ENCODE measurements at places on chromosomes 3 and 15.

- no peak for DNase-seq
Observed at GRCh38 chr3:190130037-190130436, 9.3 kb upstream of the P3H2 start.

DNA sequence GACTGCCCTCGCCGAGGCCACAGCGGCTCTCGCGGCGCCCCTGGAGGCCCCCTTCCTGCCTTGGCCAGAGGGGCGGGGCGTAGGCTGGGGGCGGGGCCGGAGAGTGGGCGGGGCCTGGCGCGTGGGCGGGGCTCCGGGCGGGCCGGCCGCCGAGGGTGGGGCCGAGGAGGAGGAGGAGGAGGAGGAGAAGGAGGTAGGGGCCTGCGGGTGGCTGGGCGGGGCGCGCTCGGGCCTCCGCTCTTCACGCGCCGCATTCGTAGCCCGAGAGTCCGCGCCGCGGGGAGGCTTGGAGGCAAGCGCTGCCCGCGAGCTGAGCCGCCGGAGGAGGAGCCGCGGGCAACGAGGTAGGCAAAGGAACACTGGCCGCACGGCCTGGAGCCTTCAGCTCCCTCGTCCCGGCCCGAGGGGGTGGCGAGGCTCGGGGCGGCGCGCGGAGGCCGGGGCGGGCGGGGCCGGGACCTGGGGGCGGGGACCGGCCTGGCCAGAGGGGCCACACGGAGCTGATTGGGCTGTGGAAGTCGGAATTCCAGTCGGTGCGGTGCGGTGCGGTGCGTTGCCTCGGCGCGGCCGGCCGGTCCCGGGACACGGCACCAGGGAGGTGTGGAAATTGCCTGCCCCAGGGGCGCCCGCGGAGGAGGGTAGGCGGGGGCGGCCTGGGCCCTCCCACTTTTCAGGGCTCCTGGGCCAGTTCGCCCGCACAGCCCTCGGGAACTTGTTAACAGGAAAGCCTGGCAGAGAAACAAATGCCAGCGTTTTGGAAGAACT is at the start of gene PPP2R3A:
PPP2R3A (plus strand) TSS at position 223 of the 765 bp plus-strand sequence. CDS start 35,771 bp downstream, outside the sequence.
- peak; percentile 46 for DNase-seq

- DNase-seq, result no peak
Observed at GRCh38 chr3:3783210-3783609, 16.0 kb upstream of the LRRN1 start.

DNA sequence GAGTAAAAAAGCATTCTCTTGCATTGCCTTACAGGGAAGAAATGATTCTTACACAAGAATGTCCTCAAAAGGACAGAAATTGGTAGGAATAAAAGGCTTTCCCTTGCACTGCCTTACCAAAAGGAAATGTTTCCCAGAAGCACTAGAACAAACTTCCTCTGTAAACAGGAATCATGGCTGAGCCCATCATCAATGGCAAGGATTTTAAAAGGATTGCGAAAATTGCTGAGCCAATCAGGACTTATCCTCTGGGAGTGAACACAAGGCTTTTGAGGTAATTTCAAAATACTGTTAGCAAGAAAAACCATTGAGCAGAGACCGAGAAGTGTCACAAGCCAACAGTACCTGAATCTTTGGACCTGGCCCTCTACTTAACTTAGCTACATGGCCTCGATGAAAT is 897.3 kb downstream of the ROBO1 start:
- no peak for DNase-seq

GRCh38 chr3:154954757-154955156 is 125.4 kb upstream of the MME start:
- DNase-seq, result no peak

DNA sequence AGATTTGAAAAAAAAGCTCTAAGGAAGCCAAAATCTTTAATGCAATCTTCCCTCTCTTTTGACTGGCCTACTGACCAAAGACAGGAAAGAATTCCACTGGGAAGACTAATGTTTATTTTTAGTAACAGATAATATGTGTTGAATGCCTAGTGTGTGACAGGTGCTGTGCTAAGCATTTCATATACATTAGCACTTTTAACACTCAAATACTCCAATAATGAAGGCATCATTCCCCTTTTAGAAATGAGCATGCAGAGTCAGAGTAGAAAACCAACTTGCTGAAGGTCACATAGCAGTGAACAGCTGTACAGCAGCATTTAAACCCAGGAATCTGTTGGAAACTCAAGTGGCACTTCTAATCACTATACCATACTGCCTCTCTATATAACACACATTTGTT is 170.6 kb downstream of the MINAR1 start:
- no peak for DNase-seq

GRCh38 chr3:21672303-21672702 is 78.7 kb downstream of the ZNF385D start:
- DNase-seq, result no peak

GRCh38 chr3:87354398-87354797 is 78.0 kb upstream of the POU1F1 start:
- no peak for DNase-seq

DNA sequence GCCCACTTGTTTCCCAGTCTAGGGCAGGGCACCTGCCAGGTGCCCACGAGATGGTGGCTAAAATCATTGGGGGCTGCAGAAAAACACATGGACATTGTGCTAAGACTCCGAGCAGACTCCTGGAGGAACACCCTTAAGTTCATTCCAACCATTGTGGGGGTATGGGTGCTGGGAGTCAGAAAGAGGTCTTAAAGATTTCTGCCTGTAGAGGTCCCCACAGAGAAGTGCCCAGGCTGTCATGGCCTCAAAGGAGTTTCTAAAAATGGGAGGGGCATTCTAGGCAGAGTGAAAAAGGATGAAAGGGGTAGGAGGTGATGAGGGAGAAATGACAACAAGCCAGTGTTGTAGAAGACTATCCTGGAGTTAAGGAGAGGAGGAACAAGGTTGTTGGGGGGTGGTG is 17.1 kb downstream of the RBP1 start:
- no peak for DNase-seq

GRCh38 chr3:16183601-16184270 is 9.3 kb downstream of the GALNT15 start:
- DNase-seq, result no peak

- DNase-seq, result no peak
Observed at GRCh38 chr3:35646081-35646480, 6.8 kb downstream of the ARPP21 start.

DNA sequence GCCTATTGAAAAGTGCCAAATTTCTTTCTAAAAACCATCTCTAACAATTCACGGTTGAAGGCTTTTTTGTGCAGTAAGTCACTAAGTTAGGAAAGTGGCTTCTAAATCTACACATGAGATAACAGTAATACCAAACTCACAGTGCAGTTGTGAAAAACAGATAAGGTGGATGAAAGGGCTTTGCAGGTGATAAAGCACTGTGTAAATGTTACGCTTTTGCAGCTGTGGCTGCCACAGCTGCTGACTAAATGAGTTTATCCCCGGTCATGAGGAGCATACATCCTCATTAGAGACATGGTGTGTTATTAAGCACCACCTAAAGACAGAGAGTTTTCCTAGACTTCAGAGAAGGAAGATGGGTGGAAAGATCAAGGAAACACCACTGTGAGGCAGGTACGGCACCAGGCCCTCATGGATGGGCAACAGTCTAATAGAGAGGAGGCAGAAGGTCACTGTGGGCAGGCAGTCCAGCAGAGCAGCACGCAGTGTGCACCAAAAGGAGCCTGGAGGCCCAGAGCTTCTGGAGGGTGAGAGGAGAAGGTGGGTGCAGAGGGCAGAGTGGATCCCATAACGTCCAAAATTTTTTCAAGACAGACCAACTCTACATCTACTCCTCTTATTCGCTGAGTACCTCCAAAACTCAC is 68.5 kb downstream of the FMN1 start:
- DNase-seq, result no peak

DNA sequence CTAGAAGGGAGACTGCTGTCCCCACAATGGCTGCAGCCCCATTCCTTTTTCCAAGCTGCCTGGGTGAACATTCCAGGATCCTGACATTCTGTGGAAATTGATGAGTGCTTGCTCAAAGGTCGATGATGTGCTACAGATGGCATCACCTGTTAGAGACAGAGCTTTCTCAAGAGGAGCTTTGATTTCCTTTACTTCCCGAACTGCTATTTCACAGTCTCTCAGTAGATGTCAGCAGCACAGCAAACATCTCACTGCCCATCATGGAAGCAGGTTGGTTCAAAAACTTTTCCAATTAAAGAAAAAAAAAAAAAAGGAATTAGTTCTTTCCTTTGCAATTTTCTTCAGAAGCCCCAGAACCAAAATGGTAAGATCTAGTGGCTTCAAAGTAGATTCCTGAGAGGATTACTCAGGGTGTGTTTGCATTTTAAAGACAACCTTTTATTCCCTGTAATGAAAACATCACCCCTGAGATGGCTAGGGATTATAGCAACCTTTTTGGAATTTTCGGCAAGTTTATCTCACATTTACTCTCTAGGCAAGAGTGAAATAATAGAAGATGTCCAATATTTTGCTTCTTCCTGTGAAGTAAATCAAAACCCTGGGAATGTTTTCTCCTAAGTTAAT is 44.8 kb downstream of the POLR2M start:
- DNase-seq, result no peak

DNA sequence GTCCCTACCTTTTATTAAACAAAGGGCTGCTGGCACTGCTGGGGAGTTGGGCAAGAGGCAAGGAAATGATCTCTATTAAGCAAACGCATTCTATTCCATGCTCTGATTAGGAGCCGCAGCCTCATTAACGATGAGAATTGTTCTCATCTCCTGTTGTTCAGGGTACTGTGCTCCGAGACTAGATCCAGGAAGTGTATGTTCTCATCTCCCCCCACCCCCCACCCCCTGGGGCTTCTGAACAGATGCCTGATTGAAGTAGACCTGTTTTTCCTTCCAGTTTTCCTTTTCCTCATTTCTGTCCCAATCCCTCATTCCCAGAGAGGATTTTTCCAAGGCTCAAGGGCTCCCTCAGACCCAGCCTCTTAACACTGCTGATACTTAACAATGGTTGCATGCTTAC is 81.6 kb upstream of the FEZF2 start:
- DNase-seq, result no peak

DNA sequence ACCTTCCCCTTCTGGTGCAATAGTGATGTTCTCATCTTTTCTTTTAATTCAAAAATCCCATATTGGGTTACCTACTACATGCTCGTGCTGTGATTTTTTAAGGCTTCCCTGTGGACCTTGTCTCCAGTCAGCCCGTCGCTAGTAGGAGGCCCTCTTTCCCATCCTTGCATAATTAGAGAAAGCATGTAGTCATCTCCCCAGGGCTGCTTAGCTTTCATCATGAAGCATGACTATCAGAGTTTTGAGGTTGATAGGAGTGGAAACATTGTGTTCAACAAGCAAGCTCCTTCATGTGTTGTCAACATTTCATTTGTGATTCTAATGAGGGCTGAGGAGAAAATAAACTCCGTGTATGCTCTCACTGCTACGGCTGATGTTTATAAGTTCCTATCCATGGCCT is 8.7 kb upstream of the LRTM1 start:
- DNase-seq, result no peak

DNA sequence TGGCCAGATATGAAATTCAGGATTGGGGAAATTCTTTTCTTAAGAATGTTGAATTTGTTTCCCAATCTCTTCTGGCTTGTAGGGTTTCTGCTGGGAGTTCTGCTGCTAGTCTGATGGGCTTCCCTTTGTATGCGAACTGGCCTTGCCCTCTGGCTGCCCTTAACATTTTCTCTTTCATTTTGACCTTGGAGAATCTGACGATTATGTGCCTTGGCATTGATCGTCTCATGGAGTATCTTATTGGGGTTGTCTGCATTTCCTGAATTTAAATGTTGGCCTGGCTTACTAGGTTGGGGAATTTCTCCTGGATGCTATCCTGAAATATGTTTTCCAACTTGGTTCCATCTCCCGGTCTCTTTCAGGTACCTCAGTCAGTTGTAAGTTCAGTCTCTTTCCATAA is 152.2 kb downstream of the CFAP20DC start:
- DNase-seq, result no peak

DNA sequence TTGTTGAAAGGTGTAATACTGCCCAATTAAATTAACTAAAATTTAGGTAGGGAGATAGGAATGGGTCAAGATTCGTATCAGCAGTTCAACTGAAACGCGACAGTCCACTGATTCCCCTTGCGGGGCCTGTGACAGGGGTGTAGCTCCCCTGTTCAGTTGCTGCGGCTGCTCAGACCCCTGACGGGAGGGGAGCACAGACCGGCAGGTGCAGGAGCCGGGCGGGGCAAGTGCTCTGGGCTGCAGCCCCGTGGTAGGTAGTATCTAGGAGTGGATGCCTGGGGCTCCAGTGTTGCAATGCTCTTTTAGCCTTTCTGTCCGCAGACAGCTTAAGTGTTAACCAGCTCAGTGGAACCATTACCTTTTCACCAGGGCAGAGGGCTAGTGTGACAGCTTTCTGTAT is 164.9 kb downstream of the ROBO2 start:
- DNase-seq, result no peak

Measured in activated T-cell treated with anti-CD3 and anti-CD28 coated beads for 1 hour (primary cell).